ENCODE measurements at places on chromosomes 13 and 19.

GRCh38 chr19:50332244-50333038 is 3.3 kb upstream of the KCNC3 start:
- peak; percentile 52 for DNase-seq

GRCh38 chr19:54203151-54203611 is 2.5 kb downstream of the RPS9 start:
- DNase-seq = no peak

GRCh38 chr13:85508683-85509329 is 290.4 kb downstream of the SLITRK6 start:
- DNase-seq = no peak

- no peak for DNase-seq
Measured at GRCh38 chr19:6409346-6409745, 15.3 kb downstream of the KHSRP start.

GRCh38 chr13:25990801-25991200 is 61.0 kb downstream of the SHISA2 start:
- no peak for DNase-seq

- DNase-seq = no peak
Measured at GRCh38 chr19:50837300-50837699, 3.9 kb upstream of the KLK15 start.

DNA sequence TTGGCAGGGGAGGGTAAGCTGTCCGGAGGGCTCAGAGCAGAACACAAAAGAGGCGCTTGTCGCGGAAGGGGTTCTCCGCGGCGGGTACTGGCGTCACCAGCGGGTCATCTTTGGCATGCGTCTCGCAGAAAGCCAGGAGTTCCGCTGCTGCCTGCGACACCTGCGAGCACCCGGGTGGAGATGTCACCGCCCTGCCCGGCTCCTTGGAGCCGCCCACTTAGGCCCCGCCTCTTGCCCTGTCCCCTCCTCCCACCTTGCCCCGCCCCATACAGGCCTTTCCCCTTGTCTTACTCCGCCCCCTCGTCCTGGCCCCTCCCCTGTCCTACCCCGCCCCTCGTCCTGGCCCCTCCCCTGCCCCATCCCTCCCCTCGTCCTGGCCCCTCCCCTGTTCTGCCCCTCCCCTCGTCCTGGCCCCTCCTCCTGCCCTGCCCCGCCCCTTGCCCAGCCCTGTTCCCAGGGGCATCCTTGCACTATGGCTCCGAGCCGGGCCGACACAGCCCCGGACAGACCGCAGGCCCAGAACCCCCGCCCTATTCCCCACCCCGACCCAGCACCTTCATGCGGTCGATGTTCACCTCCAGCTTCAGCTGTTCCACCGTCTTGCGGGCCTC is 1.9 kb downstream of the GNG8 start:
- peak; percentile 91 for DNase-seq

DNA sequence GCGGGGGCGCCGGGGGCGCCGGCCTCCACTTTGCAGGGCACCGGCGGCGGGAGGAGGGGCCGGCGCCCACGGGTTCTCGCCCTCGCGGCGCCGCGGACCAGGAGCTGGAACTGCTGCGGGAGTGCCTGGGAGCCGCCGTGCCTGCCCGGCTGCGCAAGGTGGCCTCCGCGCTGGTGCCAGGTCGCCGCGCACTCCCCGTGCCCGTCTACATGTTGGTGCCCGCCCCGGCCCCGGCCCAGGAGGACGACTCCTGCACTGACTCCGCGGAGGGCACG is 11.9 kb downstream of the C19orf25 start:
- DNase-seq = no peak

GRCh38 chr13:110319774-110320509 is 12.9 kb downstream of the COL4A2 start:
- peak; percentile 57 for DNase-seq

GRCh38 chr19:54013866-54014265 is 22.4 kb downstream of the CACNG6 start:
- no peak for DNase-seq

- no peak for DNase-seq
Measured at GRCh38 chr19:5155586-5156210, 184.9 kb downstream of the PTPRS start.

DNA sequence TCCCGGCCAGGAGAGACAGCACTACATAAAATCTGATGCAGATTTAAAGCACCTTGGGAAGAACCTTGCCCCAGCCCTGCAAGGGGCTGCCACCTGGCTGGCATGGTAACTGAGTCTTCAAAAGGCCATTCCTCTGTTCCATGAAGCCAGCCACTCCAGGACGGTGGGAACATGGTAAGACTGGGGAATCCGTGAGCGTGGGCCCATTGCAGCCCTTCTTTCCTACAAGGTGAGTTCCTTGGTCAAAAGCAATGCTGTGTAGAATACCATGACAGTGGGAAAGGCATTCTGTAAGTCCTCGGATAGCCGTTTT is 121.3 kb downstream of the SOX1 start:
- DNase-seq = no peak

DNA sequence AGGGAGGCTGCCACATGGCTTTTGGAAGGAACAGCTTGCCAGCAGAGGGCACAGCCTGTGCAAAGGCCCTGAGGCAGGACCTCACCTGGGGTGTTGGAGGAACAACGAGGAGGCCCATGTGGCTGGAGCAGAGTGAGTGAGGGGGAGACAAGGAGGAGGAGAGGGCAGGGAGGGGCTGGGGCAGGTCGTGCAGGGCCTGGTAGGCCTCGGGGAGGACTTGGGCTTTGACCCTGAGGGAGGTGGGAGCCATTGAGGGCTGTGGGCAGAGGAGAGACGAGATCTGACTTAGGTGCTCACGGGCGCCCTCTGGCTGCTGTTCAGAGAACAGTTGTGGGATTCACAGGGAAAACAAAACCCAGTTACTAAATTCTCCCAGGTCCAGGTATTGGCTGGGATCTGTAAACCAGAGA is 25.2 kb downstream of the ZNRF4 start:
- peak; percentile 35 for DNase-seq

DNA sequence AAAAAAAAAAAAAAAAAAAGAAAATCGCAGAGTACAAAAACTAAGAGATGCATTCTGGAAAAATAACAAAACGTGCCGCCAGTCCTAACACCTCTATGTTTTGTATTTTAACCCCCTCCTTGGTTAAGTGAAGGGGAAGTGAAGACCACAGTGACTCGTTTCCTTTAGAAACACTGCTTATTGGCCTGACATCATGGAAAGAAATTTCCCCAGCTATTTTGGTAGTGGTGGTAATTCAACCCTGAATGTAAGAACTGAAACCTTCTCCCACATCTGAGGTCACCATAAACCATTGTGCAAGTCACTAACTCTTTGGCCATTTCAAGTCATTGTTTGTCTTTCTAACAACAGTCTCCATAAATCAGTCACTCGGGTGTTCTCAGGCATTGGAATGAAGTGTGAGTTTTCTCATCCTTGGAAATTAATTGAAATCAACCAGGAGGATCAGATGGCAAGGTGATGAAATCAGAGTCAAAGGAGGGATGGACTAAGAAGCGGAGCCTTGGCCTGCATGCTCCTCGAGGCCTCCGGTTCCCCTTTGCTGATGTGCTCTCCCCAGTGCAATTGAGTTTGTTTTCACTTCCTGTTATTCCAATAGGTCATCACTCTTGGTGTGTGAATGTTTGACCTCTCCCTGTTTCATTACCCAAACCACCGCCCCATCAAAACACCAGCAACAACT is 443.9 kb downstream of the FGF9 start:
- peak; percentile 87 for DNase-seq

DNA sequence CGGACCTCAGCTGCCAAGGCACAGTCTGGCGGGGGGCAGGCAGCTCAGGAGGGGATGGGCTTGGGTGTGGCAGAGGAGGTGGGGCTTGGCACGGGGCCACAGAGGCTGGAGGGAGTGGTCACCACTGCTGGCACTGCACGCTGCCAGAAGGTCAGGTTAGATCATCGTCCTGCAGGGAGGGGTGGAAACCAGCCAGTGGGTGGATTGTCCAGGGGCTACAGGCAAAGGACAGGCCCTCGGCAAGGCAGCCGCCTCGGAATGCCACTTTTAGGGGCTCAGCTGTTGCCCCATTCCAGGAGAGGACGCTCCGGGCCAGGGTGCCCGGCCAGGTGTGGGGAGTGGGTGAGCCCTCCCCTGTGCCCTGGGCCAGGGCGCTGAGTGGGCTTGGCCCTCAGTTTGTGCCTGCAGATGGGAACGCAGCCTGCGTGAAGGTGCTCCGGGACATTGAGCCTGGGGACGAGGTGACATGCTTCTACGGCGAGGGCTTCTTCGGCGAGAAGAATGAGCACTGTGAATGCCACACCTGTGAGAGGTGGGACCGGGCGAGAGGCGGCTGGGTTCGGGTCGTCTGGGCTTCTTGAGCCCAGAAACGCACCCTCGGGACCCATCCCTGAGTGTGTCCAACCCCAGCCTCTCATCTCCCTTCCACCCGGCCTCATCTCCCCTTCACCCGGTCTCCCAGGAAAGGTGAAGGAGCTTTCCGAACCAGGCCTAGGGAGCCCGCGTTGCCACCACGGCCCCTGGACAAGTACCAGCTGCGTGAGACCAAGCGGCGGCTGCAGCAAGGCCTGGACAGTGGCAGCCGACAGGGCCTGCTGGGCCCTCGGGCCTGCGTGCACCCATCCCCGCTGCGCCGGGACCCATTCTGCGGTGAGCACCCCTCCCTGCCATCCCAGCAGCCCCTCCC is 6.4 kb downstream of the KMT5C start:
- DNase-seq = no peak

DNA sequence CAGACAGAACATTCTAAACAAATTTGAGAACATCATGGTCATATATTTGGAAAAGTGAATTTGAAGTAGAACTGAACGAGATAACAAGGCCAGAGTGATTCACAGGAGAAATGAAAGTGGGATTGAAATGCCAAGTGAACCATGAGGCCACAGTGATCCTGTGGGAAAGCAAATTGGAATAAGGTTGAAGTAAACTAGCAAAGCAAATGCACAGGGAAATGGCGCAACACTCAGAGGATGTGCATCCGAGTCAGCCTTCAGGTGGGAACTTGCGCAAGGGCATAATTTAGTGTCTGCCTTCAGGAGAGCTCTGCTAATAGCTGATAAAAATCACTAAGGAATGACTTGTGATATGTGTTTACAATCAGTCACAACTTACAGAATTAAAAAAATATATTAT is 696.6 kb downstream of the LIG4 start:
- DNase-seq = no peak

GRCh38 chr19:54100561-54100960 is at the start of gene OSCAR:
OSCAR (minus strand) TSS chr19:54100803; CDS start chr19:54100792, 11 bp downstream.
- peak; percentile 93 for DNase-seq

DNA sequence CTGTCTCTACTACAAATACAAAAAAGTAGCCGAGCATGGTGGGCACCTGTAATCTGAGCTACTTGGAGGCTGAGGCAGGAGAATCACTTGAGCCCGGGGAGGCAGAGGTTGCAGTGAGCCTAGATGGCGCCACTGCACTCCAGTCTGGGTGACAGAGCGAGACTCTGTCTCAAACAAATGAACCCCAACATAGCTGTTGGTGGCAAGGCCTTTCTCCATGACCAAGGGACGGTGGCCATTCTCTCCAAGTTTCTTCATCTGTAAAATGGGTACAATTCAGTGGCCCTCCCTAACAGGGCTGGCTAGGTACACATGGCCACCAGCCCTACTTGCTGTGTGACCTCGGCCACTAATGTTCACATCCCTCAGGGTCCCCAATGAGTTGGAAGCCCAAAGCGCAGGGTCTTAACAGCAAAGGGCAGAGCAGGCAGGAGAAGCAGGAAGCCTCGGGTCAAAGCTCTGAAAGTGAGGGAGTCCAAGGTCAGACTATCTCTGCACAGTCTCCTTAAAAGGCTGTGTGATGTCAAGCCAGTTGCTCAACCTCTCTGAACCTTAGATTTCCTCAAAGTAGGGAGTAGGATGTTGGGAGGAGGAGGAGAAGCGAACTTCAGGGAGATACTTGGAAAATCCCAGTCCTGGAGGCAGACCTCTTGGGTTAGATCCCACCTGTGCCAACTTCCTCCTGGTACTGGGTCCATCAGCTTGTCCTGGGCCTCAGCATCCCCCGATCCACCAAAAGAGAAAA is 2.7 kb downstream of the JUND start:
- DNase-seq = no peak

DNA sequence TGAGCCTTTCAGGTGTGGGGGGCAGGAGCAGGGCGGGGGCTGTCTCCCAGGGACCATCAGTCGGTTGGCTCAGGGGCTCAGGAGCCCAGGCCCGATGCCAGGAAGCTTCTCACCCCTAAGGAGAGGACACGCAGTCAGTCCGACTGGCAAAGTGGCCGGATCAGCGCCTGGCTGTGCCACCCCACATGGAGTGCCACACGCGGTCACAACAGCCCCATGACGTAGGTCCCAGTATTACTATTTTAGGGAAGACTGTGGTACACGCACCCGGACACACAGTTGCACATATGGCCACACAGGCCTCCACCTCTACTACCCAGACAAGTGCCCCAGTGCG is 29.3 kb upstream of the GRTP1 start:
- no peak for DNase-seq

- peak; percentile 79 for DNase-seq
Measured at GRCh38 chr19:6590827-6591319, at the start of gene CD70. CD70 (minus strand) TSS chr19:6591150; CDS start chr19:6591002, 148 bp downstream.

GRCh38 chr13:95256091-95256490 is 45.2 kb downstream of the ABCC4 start:
- no peak for DNase-seq

GRCh38 chr19:7678971-7679751 is 1.5 kb upstream of the TRAPPC5 start:
- peak; percentile 51 for DNase-seq

GRCh38 chr19:5890099-5890498 is 13.5 kb downstream of the NDUFA11 start:
- DNase-seq = no peak

DNA sequence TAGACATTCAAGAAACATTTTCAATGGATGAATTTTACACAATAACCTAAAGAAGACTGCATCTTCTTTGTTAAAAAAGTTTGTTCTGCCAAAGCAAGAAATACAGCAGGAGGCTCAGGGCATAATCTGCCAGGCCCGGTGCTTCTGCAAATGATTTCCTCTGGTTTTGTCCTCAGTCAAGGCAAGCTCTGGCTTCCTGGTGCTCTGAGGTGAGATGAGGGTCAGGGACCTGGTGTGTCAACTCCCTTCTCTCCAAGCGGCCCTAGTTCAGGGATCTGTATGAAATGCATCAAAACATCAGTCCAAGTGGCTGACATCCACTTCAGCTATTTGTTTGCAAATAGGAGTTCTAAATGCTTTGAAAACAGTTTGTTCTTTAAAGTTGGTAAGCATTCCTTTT is 31.6 kb downstream of the LACC1 start:
- DNase-seq = no peak

- DNase-seq = no peak
Measured at GRCh38 chr13:112069845-112070251, 2.9 kb downstream of the SOX1 start.

- no peak for DNase-seq
Measured at GRCh38 chr13:72970301-72970880, 88.4 kb upstream of the KLF5 start.

DNA sequence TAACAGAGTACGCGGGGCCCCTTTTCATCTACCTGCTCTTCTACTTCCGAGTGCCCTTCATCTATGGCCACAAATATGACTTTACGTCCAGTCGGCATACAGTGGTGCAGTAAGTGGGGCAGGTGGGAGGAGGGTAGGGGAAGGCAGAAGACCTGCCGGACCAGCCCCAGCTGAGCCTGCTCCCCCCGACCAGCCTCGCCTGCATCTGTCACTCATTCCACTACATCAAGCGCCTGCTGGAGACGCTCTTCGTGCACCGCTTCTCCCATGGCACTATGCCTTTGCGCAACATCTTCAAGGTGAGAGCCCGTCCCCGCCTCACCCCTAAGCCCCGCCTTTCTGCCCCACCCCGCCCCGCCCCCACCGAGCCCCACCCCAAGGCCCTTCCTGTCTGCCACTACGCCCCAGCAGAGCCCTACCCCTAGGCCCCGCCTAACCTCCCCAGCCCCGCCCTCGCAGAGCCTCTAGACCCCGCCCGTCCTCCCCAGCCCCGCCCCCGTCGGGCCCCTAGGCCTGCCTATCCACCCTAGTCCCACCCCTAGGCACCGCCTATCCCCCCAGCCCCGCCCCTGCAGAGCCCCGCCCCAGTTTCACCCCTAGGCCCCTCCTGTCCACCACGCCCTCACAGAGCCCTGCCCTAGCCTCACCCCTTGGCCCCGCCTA is 7.7 kb downstream of the NDUFB7 start:
- peak; percentile 26 for DNase-seq

Data from suppressor macrophage treated with lipopolysaccharide for 1 hour (primary cell).